ENCODE measurements at places on chromosomes 7 and 10.

DNA sequence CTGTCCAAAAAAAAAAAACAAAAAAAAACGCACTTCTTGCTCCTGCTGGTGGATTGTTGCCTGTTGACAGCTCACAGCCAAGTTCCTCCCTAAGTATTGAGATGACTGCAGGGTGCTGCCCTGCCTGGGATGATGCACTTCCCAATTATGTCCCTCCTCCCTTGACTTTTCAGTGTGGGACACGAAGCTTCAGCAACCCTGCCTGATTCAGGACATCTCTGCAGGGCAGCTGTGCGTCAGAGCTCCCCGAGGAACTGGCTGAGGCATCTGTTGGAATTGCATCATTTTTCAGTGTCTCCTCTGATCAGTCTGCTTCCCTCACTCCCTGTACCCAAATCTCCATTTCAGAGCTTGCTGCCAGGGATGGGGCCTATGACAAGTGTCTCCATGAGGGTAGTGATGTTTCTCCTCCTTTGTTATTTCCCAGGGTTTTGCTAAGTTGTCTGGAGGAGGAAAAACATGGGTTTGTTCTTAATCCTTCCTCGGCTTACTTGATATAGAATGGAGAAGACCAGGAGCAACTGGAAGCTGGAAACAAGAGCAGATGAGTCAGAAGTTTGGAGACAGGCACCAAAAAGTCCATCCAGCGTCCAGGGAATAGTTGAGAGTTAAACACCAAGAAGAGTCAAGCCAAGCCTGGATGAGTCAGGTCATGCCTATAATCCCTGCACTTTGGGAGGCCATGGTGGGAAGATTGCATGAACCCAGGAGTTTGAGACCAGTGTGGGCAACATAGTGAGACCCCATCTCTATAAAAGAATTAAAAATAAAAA, 355.1 kb downstream of the GALNT17 start:
- DNase-seq, result no peak

DNA sequence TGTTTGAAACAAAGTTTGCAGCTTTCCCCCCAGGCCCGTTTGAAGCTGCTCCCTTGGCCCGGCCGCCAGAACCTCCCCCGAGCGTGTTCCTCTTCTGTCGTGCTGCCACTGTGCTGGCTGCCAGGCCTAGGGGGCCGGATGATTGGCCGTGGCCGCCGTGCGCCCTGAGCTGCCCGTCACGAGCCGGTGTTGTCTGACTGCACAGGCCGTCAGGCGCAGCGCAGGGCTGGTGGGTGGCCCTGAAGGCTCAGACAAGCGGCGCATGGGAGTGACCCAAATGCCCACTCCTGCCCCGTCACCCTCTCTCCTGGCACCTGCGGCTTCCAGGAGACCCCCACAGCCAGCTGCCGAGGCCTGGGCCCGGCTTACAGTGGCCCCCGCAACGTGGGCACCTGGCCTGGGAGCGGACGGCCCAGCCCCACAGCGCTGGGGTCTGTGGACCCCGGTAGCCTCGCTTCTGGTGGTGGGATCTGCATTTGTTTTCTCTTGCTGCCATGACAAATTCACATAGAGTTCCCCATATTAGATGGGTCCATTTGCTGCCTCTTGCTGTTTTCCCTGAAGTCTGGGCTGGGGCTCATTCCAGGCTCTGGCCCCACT, 13.1 kb downstream of the JAKMIP3 start:
- no peak for DNase-seq

GRCh38 chr10:80477813-80478212, 23.7 kb downstream of the TSPAN14 start:
- DNase-seq, result no peak

- DNase-seq, result no peak
These were observed 1157.3 kb downstream of the SORCS3 start for GRCh38 chr10:105798328-105798889.

DNA sequence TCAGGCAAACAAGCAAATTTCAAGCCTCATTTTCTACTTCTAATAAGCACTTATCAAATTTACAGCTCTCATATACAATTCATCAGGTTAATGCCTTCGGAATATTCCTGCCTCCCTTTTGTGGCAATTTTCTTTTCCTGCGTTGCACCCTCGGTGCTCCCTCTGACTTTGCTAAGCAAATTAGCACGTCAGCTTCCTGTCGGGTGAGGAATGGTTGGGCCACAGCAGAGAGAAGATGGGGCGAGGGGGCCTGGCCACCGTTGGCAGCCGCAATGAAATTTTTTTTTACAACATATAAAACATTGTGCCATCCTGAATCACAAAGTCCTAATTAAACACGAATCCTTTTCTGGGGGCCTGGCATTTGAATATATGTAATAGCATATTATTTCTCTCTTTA, 28.1 kb downstream of the ELFN1 start:
- DNase-seq, result no peak

- no peak for DNase-seq
These were observed 85.2 kb upstream of the ZMIZ1 start for GRCh38 chr10:78983608-78984007.
